ENCODE measurements at places on chromosomes 11 and 22.

DNA sequence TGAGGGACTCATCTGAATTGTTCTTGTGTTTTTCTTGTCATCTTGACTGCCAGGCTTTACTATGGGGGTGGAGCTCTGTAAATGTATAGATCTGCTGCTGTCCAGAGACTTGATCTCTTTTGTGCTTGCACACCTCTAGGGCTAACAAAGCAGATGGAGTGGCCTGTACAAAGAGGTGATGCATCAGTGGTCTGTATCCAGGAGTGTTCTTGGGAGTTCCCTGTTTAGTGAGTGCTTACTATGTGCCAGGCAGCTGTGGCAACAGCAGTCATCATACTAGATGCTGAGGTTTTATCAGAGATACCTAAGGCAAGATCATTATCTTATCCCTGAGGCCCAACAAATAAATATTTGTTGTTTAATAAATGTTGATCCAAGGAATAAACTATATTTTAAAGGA lies 33.4 kb downstream of the STIM1 start:
- DNase-seq: no peak

DNA sequence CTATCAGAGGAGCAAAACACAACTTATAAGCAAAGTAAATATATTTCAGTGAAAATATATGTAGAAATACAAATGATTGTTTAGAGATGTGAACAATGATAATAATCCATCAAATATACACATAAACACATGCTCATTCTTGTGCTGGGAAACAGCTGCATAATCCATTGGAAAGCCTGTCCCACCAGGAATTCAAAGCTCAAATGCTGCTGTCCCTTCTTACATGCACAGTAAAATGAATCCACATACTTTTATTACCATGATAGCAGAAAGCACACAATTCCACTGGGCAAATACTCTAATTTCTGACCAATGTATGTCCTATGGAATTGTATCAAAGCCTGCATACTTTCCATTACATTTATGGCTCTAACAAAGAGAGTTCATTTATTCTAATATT lies 44.5 kb downstream of the SOX6 start:
- DNase-seq: no peak

GRCh38 chr22:45881524-45881875 lies 95.5 kb downstream of the WNT7B start:
- DNase-seq: no peak

- DNase-seq: no peak
Observed at GRCh38 chr11:62137276-62137861, 13.6 kb downstream of the INCENP start.

GRCh38 chr22:26617271-26618199 lies at the start of gene CRYBB1:
Gene CRYBB1 (minus strand): TSS chr22:26618027. CDS start chr22:26616319, 1,708 bp downstream.
- no peak for DNase-seq

DNA sequence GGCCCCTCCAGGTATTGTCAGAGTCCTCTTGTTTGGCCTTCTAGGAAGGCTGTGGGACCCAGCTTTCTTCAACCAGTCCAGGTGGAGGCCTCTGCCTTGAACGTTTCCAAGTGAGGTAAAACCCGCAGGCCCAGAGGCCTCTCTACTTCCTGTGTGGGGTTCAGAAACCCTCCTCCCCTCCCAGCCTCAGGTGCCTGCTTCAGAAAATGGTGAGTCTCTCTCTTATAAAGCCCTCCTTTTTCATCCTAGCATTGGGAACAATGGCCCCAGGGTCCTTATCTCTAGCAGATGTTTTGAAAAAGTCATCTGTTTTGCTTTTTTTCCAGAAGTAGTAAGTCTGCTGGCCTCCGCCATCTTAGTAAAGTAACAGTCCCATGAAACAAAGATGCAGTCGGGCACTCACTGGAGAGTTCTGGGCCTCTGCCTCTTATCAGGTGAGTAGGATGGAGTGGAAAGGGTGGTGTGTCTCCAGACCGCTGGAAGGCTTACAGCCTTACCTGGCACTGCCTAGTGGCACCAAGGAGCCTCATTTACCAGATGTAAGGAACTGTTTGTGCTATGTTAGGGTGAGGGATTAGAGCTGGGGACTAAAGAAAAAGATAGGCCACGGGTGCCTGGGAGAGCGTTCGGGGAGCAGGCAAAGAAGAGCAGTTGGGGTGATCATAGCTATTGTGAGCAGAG lies at the start of gene CD3E:
Gene CD3E (plus strand): TSS at position 163 of the 681 bp plus-strand sequence. CDS start 223 bp downstream, at position 386.
- DNase-seq: peak; percentile 77

DNA sequence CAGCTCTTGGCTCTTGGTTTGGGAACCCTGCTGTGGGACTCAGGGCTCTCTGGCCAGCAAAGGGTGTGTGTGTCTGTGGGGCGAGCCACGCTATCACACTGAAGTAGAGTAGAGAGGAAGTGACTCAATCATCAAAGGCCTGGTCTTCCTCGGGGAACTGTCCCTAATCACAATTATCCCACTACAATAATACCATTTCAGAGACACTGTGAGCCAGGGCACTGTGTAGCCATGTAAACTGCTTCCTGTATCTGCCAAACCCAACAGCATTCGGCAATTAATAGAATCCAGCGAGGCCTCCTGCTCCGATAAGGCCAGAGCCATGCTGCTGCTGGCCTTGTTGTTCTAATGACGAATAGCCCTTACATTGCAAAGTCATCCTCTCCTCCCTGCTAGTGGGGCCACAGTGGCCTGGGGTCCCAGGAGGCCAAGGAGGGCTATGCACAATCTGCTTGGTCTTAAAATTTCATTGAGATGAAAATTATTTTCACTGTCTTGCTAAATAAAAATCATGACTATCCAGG lies 49.8 kb upstream of the LMO2 start:
- DNase-seq: peak; percentile 17

GRCh38 chr22:44107340-44107739 lies 73.4 kb upstream of the PARVG start:
- DNase-seq: no peak

GRCh38 chr11:68296344-68297051 lies 15.9 kb upstream of the LRP5 start:
- DNase-seq: no peak

DNA sequence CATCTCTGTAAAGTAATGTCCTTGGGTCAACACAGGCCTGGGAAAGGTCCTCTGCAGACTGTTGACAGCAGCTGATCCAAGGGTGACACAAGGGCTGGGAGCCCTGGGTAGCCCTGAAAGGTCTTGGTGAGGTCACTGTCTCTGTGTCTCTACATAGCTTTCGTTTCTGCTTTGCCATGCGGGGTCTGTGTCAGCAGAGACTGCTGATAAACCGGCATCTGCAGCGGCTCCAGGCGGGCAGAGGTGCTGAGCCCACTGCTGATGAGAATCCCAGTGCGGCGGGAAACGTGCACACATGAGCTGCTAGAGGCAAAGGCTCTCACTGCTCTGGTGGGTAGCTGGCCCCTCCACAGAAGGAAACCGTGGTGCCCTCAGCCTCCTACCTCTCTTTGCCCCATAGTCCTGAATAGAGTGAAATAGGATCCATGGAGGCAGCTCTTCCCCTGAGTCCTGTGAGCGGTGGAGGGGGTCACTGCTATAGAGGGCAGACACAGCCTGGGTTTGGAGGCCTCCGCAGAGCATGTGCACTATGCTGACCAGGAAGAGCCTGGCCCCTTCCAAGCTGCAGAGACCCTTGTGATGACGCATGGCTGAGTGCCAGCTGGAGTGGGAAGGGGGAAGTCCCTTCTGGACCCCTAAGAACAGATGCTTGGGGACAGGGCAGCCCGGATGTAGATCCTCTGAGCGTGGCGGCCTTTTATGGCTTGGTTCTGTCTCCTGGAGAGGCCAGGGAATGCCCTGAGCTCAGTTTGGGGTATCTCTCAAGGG lies 17.8 kb upstream of the ST3GAL4 start:
- no peak for DNase-seq

GRCh38 chr11:126127284-126127845 lies 64.7 kb upstream of the CDON start:
- DNase-seq: no peak

GRCh38 chr11:63906585-63906984 lies 10.4 kb downstream of the RCOR2 start:
- DNase-seq: peak; percentile 55

All from CD4-positive, alpha-beta T cell treated with Interleukin-4 for 1 hour (primary cell).